ENCODE measurements at places on chromosomes 1 and 21.

DNA sequence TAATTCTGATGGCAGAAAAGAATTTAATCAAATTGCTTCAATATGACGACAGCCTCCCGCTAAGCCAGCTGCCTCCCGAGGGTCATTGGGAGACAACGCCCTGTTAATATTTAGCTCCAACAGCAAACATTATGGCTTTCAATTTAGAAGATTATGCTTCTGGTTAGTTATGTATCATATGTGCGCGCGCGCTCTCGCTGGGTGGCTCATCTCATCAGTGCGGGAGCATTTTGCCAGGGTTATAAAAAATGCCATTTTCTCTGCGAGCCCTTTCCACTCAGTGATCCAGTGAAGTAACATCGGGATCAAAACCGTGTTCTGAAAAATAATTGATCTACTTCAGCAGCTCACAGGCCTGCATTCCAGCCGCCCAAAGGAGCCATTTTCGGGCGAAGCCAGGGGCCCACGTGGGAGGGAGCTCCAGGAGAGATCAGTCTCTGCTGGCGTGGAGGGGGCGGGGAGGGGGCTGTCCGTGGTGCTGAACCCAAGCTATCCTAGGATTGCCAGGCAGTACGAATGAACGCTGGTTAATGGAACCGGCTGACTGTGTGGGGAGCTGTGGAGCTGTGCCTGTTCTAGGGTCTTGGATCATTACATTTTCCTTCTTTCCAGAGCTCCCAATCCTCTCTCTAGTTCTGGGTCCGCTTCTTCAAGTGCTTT is 219.1 kb upstream of the ZC3H12A start:
- peak; percentile 79 for DNase-seq

DNA sequence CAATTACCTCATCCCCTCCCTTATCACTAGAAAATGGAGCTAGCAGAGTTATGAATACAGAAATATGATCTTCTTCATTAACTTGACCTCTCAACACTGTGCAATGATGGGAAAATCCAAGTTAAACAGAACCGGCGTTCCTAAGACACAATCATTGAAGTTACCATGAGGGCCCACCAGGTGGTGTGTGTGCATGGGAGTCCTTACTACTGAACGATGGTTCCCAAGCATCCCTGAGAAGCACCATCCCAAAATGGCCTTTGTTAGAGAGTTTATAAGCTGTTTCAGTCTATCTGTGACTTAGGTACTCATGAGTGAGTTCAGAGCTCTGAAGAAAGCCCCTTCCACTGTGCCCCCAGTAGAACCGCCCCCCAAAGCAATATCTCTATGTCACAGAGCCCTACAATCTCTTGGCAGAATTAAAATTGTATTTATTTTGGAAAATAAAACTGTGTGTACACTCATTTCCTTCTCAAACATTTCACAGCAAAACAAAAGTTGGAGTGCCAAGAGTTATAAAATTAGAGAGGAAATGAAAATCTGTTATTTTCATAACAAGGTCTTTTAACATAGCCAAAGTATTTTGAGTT is 56.8 kb downstream of the PLD5 start:
- DNase-seq, result peak; percentile 79

DNA sequence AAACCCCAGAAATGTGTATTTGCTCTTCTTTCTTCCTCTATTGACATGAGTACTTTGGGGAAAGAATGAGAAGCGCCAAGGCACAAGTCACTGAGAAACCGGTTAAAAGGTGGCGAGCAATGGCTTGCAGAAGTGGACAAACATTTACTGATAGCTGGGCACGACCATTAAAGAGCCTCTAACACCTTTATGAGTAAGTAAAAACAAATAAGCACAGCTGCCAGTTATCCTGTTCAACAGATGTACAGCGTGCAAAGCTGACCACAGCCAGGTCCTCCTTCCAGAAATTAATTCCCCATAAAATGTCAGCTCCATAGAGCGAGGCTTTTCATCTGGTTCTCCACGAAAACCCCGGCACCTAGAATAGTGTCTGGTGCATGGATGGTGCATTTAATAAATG is 72.7 kb downstream of the CAPZB start:
- DNase-seq, result no peak

GRCh38 chr1:156969496-156969895 is 49.1 kb downstream of the LRRC71 start:
- DNase-seq, result no peak

- DNase-seq, result no peak
Observed at GRCh38 chr1:200368556-200368955, 41.3 kb downstream of the ZNF281 start.

DNA sequence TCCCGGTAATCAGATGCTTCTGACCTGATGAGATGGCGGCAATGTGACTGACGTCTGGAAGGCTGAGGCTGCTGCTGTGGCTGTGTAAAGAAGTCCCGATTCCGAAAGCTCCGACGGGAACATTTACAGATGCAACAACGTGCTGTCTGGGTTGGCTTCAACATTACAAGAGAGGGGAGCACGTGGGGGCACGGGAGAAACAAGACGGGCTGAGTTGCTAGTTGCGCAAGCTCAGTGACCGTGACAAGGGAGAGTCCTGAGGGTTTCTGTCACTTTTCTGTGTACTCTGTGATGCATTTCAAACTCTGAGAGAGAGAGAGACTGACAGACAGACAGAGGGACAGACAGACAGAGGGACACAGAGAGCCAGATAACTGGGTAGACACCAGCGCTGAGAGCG is 25.6 kb upstream of the LRRC47 start:
- DNase-seq, result no peak

GRCh38 chr1:180946541-180947498 is 34.1 kb downstream of the KIAA1614 start:
- DNase-seq, result no peak

GRCh38 chr21:42272984-42273600 is 42.1 kb downstream of the TFF3 start:
- DNase-seq, result no peak

GRCh38 chr1:85085417-85085816 is 37.1 kb upstream of the MCOLN3 start:
- DNase-seq, result no peak

DNA sequence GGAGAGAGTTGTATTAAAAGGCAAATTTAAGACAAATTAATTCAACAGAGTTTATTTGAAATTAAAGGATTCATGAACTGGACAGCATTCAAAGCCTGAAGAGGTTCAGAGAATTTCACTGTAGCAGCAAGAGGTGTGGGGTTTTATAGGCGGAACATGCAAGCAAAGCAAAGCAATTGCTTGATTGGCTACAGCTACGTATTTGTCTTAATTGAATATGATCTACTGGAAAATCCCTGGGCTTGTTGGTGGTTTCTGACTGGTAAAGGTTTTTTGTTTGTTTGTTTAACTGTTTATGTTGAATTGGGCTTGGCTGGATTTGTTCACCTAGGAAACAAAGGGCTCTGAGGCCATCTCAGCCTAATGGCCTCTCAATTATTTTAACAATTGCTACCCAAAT is 61.5 kb downstream of the KCNK1 start:
- DNase-seq, result no peak

- DNase-seq, result peak; percentile 21
Observed at GRCh38 chr1:6601923-6602668, 573 bp downstream of the KLHL21 start.

GRCh38 chr1:27009601-27010197 is 3.0 kb downstream of the TENT5B start:
- DNase-seq, result no peak

- DNase-seq, result no peak
Observed at GRCh38 chr21:30243691-30244090, 27.8 kb upstream of the CLDN8 start.

DNA sequence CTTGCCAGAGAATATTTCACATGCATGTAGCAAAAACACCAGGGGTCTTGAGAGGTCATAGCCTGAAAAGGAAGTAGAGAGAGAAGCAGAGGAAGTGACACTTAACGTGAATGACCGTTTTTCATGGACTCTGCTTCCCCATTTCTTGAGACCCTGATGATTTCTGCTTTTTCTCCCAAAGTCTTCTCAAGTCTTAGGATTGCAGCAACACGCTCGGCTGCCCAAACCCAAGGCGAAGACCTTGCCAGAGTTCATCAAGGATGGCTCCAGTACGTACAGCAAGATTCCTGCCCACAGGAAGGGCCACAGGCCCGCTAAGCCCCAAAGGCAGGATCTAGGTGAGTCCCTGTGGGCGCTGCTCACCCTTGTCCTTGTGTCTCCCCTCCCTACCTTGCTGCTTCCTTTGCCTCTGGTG is 12.8 kb downstream of the THEMIS2 start:
- no peak for DNase-seq

DNA sequence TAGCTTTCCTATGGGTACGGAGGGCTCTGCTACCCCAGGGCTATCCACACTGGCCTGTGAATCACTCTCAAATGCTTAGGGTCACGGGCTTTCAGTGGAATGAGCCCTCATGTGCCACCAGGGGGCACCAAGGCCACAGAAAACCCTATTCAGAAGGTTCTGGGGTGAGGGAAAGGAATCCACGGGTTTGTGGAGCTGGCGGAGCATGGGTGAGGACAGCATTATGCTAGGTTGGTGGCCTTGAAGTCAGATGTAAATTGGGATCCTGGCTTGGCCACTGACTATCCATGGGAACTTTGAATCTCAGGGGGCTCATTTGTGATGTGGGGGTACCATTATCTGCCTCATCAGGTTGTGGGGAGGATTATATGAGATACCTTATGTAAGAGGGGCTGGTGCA is 5.1 kb upstream of the LAMTOR5 start:
- peak; percentile 83 for DNase-seq

DNA sequence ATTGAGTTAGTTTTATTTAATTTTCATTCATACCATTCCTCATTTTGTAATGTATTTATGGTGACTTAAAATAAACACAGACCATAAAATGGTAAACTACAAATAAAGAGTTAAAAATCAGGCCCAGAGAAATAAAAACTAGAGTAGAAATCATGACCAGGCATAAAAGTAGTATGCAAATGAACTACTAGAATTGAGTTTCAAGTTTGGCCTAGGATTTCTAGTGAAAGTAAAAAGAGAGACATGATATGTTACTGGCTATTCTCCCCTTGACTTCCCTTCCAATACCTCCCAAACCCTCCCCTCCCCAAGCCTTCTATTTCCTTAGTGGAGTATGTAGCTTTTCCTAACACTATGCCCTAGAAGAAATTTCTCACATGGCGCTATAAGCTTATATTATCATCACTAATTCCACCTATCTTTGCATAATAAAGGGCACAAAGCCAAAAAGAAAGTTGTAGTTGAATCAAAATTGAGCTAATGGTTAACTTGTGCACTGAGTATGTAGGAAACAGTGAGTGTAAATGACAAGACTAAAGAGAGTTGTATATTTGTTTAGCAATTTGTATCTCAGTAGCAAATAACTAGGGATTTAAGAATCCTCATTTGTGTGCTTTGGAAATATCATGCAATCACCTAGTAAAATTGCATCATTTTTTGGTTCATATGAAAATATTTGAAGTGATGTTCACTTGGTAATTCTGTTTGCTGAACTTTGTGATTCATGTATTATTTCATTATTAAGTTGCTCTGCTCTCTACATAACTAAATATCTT is 29.7 kb upstream of the CDC14A start:
- DNase-seq, result no peak

DNA sequence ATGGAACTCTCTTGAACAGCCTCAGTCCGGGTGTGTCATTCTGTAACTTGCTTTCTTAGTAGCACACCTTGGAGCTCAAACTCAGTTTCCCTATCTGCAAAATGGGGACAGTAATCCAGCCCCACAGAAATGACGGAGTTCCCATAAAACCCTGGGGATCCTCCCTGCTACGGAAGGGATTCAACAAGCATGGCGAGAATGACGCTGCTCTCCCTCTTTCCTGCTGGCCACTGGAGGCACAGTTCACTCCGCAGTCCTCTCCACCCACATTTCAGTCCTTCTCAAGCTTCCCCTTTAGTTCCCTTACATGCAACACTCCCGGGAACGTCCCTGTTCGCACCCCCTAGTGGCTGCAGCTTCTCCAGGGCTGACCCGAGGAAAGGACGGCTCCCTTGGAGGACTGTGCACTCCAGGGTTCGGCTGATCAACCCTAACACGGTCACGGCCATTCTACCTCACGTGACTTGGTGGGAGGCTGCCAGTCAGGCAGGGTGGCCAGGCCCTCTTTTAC is 20.6 kb downstream of the RUNX3 start:
- DNase-seq, result peak; percentile 32

GRCh38 chr1:179310291-179310690 is 16.7 kb downstream of the SOAT1 start:
- DNase-seq, result no peak

- peak; percentile 83 for DNase-seq
Observed at GRCh38 chr1:27536767-27537166, 46.8 kb upstream of the WASF2 start.

- no peak for DNase-seq
Observed at GRCh38 chr21:44020551-44020950, 8.4 kb downstream of the TRAPPC10 start.

- no peak for DNase-seq
Observed at GRCh38 chr1:17539118-17539476, 401 bp upstream of the ARHGEF10L start.

DNA sequence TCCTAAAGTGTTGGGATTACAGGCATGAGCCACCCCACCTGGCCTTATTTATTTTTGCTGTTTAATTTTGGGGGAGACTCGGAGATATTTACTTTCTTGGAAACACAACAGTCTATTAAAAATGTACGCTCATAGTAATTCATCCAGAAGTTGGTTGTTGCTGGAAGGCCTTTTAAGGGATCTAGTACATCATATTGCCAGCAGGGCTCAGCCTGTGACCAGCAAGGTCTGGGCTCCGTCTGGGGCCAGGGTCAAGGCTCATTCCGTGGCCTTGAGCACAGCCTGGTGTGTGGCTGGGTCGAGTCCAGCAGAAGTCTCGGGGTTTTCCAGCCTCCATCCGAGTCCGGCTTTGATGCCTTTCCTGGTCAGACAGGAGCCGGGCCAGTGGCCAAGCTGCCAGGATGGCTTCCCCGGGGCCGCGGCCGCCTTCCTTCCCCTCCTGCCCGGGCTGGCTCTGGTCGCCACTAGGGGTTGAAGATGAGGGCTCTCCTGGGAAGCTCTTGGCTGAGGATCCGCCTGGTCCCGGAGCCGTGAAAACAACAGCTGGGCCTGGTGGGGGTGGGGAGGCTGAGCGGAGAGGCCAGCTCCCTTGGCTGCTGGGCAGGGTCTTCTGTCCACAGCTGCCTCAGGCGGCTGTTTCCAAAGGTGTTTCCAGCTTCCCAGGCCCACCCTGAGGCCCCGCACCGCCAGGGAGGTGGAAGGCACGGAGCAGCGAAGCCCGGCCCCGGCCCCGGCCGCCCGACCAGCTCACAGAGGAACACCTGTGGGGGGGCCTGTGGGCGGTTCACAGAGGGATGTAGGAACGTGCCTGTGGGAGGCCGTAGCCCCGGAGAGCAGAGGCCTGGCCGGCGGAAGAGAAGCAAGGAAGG is 5.1 kb upstream of the VWA1 start:
- DNase-seq, result peak; percentile 66

- no peak for DNase-seq
Observed at GRCh38 chr1:4710592-4711415, 56.4 kb downstream of the AJAP1 start.

GRCh38 chr21:21002153-21002552 is 3.9 kb downstream of the NCAM2 start:
- no peak for DNase-seq

GRCh38 chr1:245084551-245084950 is 70.2 kb upstream of the KIF26B start:
- no peak for DNase-seq
